ENCODE measurements at places on chromosomes 13 and 19.

DNA sequence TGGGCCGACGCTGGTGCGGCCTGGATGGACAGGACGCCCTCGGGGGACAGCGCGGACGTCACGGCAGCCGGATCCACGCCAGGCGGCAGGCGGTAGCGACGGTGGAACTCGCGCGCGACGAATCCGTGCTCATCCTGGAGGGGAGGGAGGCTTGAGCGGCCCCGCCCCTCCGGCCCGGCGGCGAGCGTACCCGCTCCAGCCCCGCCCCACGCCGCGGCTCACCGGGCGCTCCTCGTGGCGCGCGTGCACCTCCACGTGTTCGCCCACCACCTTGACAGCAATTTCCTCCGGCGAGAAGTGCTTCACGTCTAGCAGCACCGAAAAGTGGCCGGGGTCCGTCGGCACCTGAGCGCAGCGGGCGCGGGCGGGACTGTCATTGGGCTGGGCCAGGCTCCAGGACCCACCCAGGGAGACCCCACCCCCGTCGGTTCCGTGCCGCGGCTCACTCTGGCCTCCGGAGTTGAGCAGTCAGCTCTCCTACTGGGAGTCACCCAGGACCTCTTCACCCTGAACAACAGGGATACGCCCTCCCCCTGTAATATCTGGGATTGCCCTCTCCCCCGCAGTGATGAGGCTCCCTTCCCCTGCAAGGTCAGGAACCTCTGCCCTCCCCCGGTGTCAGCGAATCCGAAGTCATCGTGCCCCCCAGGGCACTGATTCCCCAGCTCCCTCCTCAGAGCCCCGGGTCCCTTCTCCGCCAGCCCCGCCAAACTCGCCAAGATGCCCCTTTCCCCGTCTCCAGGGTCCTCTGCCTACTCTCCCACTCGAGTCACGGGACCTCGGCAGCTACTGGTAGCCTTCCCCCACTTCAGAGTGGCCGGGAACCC lies 1.1 kb downstream of the HSPB6 start:
- DNase-seq: peak; percentile 66

DNA sequence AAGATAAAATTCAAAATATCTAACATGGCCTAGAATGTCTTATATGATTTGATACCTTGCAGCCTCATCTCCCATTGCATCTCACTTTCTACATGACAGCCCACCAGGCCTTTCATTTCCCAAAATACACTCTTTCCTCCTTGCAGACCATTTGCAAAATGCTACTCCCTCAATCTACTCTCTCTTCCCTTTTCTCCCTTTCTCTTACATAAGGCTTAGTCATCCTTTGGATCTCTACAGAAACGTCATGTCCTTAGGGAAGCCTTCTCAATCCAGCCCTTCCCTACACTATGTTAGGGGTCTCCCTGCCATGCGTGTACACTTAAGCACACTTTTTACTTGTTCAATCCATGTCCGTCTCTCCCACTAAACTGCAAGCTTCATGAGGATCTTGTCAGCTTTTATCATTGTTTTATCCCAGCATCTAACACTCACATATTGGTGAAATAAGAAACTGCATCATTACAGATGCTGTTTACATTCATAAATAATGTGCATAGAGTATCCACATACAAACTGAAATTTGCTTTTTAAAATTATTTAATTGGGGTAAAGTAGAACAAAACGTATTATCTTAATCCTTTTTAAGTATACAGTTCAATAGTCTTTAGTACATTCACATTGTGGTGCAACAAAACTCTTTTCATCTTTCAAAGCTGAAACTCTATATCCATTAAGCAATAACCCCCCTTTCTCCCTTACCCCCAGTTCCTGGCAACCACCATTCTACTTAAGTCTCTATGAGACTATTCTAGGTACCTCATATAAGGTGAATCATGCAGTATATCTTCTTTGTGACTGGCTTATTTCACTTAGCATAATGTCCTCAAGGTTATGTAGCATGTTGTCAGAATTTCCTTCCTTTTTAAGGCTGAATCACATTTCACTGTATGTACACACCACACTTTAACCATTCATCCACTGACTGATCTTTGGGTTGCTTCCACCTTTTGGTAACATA lies 11.5 kb upstream of the WBP4 start:
- DNase-seq: no peak

DNA sequence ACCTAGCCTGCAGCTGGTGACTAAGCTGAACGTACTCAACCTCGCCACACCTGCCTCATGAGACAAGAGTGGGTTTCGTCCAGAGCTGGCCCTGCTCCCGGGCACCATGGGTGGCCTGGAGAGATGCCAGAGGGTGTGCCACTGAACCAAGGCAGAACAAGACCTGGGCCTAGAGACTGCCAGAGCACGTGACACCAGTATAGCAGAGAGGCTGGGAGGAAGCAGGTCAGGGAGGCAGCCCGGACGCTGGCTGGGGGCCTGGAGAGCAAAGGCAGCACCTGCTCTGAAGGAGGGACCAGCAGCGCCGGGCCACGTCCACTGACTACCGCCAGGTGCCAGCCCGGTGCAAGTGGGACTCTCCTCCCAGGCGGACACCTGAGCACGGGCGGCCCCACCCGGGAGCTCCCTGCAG lies 7.3 kb upstream of the C13orf46 start:
- no peak for DNase-seq

DNA sequence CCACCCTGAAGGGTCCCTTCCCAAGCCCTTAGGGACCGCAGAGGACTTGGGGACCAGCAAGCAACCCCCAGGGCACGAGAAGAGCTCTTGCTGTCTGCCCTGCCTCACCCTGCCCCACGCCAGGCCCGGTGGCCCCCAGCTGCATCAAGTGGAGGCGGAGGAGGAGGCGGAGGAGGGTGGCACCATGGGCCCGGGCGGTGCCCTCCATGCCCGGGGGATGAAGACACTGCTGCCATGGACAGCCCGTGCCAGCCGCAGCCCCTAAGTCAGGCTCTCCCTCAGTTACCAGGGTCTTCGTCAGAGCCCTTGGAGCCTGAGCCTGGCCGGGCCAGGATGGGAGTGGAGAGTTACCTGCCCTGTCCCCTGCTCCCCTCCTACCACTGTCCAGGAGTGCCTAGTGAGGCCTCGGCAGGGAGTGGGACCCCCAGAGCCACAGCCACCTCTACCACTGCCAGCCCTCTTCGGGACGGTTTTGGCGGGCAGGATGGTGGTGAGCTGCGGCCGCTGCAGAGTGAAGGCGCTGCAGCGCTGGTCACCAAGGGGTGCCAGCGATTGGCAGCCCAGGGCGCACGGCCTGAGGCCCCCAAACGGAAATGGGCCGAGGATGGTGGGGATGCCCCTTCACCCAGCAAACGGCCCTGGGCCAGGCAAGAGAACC lies 1.5 kb downstream of the EGLN2 start:
- no peak for DNase-seq

- DNase-seq: peak; percentile 78
Observed at GRCh38 chr13:106987427-106987785, 419.5 kb upstream of the ARGLU1 start.

DNA sequence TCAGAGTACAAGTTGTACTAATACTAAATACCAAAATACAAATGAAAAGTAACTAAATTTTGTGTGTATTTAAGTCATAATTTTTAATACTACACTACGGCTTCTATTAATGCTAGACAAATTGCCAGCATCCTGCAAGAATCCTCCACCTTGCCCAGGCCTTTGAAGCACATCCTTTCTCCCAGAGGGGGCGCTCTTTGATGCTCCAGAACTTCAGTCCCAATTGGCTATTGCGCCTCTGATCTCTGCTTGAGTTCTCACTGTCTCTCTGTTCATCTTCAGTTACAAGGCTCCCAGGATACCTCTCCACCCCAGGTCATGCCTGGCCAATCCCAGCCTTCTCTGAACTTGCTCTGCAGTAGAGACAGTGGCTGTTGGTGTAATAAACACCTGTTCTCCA lies 141.0 kb downstream of the DCLK1 start:
- DNase-seq: no peak

DNA sequence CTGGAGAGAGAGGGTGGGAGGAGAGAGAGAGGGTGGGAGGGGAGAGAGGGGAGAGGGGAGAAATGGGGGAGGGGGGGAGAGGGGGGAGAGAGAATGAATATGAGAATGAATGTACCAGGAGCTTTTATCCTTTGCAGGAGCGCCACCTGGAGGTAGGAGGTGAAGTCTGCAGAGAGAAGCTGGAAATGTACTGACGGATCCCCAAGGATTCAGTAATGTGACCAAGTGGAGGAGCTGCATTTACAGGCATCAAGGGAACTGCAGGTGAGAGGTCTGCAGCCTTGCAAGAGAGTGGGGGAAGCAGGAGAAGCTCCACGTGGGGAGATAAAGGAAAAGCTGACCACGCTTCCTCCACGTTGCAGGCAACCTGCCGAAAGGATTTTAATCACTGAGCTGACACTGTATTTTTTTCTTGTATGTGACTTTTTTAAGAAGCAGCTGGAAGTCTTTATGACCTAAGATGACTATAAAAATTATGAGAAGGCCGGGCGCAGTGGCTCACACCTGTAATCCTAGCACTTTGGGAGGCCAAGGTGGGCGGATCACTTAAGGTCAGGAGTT lies 33.7 kb downstream of the VSTM1 start:
- peak; percentile 36 for DNase-seq

DNA sequence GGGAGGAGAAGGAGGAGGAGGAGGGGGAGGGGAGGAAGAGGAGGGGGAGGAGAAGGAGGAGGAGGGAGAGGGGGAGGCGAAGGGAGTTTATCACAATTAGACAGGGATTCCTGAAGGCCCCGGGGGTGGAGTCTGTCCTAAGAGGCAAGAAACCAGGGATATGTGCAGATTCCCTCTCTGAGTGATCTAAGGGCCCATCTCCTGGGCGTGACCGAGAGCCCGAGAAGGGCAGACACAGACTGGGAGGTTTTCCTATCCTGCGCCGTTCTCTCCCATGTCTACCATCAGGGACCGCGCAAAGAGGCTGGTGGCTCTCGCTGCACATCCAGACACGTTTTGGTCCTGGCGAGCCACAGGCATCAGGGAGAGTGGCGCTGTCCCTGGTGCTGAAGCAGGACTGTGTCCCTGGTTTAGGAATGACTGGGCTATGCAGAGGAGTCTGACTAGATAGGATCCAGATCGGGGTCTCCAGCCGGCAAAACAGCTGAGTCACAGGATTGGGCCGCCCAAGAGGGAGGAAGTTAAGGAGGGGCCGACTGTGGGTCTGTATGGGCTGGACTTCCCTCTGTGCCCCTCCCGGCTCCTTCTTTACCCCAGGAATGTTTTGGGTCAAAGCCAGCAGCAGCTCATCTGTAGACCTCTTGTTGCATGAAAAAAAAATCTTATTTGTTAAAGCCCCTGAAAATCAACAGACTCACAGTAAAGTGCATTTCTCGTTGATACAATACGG lies 17.9 kb upstream of the ZNF175 start:
- DNase-seq: peak; percentile 82

DNA sequence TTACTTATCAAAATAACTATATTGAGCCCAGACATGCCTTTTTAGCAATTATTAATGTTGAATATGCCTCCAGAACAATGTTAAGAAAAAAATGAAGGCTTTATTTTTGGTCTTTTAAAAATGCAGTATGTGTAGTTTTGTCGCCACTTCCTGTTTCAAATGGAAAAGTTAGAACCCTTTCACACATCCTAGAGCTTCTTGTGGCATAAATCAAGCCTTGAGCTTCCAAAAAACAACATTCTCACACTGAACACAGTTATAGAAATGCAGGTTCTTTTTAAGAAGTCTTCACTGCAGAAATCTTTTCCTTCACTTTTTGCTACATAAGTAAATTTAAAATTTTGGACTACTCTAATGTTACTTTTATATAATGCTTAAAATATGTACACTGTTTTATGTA lies 108.7 kb downstream of the ESD start:
- no peak for DNase-seq

DNA sequence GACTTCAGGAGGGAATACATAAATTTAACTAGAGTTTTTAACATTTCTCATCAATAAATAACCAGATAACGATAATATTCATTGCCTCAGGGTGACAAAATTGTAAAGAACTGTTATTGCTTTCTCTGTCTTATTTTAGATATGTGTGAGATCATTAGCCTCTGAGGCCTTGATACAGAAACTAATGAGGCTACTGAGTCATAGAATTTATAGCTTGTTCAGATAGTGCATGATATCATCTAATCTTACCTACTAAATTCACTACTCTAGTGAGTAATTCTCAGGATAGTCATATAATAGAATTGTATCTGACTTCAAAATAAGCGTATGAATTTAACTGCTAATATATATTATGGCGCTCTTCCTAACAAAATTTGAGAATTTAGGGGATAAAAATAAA lies 360.8 kb upstream of the KLHL1 start:
- no peak for DNase-seq

GRCh38 chr19:53993448-53993847 lies 2.0 kb downstream of the CACNG6 start:
- DNase-seq: no peak

GRCh38 chr13:40662866-40663265 lies 3.6 kb downstream of the FOXO1 start:
- no peak for DNase-seq

DNA sequence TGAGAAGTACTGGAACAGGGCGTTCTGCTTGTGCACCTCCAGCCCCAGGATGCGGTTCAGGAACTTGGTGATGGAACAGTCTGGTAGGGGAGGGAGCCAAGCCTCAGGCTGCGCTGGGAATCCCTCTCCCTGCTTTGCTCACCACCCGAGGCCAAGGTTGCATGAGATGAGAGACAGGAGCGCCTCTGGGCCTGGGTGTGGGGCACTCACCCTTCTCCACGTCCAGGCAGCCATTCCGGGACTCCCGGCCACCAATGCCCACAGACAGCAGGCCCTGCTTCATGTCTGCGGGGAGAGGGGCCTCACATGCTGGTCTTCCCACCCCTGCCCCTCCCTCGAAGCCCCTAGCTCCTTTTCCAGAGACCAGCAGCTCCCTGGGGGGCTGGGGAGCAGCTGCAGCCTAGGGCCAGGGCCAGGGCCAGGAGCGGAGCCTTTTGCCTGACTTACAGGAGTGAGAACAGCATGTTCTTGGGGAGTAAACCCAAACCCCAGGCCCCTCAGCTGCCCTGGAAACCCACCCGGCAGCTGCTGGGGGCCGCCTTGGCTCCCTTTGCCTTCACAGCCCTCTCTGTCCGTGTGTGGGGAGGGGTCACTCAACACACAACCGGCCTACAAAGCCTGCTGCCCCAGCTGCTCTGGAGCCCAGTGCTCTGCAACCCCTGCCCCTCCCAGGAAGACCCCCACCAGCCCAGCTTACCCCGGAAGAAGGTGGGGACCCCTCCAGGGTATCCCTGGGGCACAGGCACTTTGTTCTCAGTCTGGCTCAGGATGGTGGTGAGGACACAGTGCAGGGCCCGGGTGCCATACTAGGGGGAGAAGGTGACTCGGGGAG lies 7.2 kb downstream of the GPX4 start:
- peak; percentile 72 for DNase-seq

- DNase-seq: no peak
Observed at GRCh38 chr13:33577007-33577406, 240.9 kb upstream of the RFC3 start.

GRCh38 chr19:9645472-9645871 lies 24.4 kb upstream of the ZNF561 start:
- no peak for DNase-seq

GRCh38 chr19:31519256-31519655 lies 170.0 kb upstream of the TSHZ3 start:
- peak; percentile 47 for DNase-seq

Data from muscle of back (tissue), 13 donors.